Uterus (tissue), 4 donors: ENCODE measurements at places on chromosomes 2 and 18. TPM values are rescaled to one million over a fixed set of nuclear protein-coding genes. Genes with fewer than 3 reads are reported as not detected.

The AKAIN1 gene
- not detected for total RNA-seq

The EVX2 gene
- total RNA-seq, result 0.28 TPM

The PRR30 gene
- not detected for total RNA-seq

The CPLX4 gene
- not detected for total RNA-seq

- no peak overlapping the region for H3K27ac ChIP-seq
- H3K4me3 ChIP-seq, result no peak overlapping the region
- H3K36me3 ChIP-seq, result no peaks in the 10 kb centered on the region
- H3K4me1 ChIP-seq, result no peaks in the 10 kb centered on the region
- no peaks in the 10 kb centered on the region for H3K27me3 ChIP-seq
Measured at GRCh38 chr2:75055142-75055819, 96.8 kb downstream of the POLE4 start.

GRCh38 chr2:126831234-126832005 is 67.3 kb upstream of the TEX51 start:
- H3K4me3 ChIP-seq, result no peak overlapping the region
- no peaks in the 10 kb centered on the region for H3K36me3 ChIP-seq
- no peak for DNase-seq
- H3K4me1 ChIP-seq, result no peaks in the 10 kb centered on the region
- H3K27me3 ChIP-seq, result no peaks in the 10 kb centered on the region

DNA sequence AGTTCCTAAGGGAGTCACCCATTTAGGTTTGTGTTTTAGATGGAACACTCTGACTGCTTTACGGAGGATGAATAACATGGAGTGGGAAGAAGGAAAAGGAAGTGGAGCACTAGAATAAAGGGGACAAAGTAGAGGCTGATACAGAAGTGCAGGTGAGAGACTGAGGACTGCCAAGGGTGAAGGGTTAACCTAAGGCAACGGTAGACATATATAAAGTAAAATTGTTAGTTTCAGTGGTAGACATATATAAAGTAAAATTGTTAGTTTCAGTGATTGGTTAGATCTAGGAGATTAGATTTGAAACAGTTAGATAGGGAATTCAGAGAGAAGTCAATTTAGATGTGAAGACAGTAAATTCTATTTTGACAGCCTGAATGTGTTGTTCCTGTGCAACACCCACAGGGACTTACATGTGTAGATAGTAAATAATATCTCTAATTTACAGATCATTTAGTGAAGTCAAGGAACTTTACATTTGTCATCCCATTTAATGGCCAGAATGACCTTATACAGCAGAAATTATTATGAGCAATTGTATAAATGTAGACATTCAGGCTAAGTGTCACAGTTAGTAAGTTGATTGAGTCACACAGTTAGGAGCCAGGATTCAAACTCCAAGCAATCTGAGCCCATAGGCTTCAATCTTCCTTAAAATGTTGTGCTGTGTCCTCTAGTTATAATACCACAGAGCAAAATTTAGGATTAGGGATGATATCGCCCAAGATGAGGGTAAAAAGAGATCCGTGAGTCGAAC is 270.8 kb upstream of the UBE2E3 start:
- DNase-seq, result no peak
- H3K4me1 ChIP-seq, result no peaks in the 10 kb centered on the region
- H3K27me3 ChIP-seq, result no peaks in the 10 kb centered on the region
- H3K27ac ChIP-seq, result no peak overlapping the region

GRCh38 chr2:103119352-103119751 is 357.5 kb downstream of the TMEM182 start:
- H3K27me3 ChIP-seq, result no peaks in the 10 kb centered on the region
- no peak overlapping the region for H3K27ac ChIP-seq
- H3K4me1 ChIP-seq, result no peaks in the 10 kb centered on the region
- no peak for DNase-seq
- H3K4me3 ChIP-seq, result no peak overlapping the region

DNA sequence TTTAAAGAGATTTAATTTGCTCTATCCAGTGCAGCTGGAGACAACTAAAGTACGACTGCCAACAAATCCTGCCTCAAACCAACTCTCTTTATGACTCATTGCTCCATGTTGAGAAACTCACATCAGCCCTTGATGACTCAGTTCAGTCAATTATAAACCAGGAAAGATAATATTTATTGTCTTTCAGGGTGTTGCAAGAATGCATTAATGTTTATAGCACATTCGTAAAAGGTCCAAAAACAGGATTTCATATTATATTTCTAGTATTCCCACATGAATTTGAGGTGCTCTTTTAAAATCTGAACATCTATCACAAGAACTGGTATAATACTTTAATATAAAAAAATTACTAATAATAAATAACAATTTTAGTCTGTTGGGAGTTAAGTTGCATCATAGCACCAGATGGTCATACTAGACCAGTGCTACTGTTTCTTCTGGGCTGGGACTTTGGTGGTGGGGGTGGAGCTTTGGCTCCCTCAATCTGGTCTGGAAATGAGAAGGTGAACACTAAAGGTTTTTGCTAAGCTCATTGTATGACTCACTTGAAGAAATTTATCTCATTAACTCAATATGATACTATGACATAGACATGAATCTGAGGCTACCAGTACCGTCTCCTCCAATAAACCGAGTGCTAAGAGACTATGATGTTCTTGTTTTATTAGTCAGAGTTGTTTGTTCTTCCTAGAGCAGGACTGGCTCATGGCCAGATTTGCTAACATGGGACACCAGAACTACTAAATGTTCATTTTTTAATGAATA is 26.6 kb upstream of the MAP3K20 start:
- H3K27ac ChIP-seq, result peak overlapping the region; percentile 79
- DNase-seq, result peak; percentile 90
- H3K36me3 ChIP-seq, result no peaks in the 10 kb centered on the region

DNA sequence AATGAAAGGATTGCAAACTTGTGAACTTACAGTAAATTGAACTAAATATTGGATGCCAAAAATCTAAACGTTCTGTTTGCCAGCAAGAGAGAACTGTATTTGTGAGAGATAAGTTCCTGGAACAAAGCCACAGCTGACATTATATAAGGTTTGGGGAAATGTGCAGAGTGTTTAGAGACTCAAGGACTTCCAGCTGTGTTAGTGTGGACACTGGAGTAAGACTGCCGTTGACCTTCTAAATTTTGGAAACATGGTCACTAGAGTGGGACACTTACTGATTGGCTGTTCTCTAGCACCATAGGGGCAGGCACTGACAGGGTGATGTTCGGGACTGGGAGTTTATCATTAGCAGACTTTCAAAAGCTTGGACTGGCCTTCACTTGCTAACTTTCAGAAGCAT is 40.5 kb downstream of the SCN9A start:
- H3K27ac ChIP-seq, result no peak overlapping the region
- no peak overlapping the region for H3K4me3 ChIP-seq
- no peaks in the 10 kb centered on the region for H3K27me3 ChIP-seq
- no peak for DNase-seq
- no peaks in the 10 kb centered on the region for H3K36me3 ChIP-seq

DNA sequence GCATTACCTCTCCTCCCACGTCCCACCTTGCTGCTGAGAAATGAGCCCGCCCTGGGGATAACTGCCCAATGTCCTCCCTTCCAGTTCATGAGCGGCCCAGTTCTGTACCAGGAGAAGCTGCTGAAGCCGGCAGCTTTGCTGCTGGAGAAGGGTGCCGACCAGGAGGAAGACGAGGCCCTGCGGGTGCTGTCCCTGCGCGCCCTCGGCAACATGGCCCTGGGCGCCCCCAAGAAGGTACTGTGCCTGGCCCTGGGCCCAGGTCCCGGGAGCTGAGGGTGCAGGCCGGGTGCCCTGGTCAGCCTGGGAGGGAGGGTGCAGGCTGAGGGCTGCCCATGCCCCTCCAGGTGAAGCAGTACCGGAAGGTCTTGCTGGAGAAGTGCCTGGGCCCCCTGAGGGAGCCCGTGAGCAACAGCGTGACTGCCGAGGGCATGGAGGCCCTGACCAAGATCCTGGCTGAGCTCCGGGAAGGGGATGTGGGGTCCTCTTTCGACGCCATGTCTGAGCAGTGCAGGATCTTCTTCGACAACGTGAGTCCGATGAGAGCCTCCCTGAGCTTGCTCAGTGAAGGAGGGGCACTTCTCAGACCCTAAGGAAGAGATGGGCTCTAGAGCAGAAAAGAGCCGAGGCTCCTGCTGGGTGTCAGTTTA is 25.7 kb downstream of the HJURP start:
- H3K27me3 ChIP-seq, result no peaks in the 10 kb centered on the region
- DNase-seq, result no peak
- H3K36me3 ChIP-seq, result no peaks in the 10 kb centered on the region
- no peak overlapping the region for H3K4me3 ChIP-seq

- H3K27ac ChIP-seq, result no peak overlapping the region
- H3K4me3 ChIP-seq, result no peak overlapping the region
- H3K27me3 ChIP-seq, result no peaks in the 10 kb centered on the region
- H3K4me1 ChIP-seq, result no peaks in the 10 kb centered on the region
- no peaks in the 10 kb centered on the region for H3K36me3 ChIP-seq
Measured at GRCh38 chr2:191218292-191218898, 26.8 kb upstream of the MYO1B start.

- no peak overlapping the region for H3K4me3 ChIP-seq
- no peaks in the 10 kb centered on the region for H3K36me3 ChIP-seq
- H3K27me3 ChIP-seq, result no peaks in the 10 kb centered on the region
- no peak for DNase-seq
- no peak overlapping the region for H3K27ac ChIP-seq
Measured at GRCh38 chr2:231988179-231988866, 26.8 kb downstream of the DIS3L2 start.

DNA sequence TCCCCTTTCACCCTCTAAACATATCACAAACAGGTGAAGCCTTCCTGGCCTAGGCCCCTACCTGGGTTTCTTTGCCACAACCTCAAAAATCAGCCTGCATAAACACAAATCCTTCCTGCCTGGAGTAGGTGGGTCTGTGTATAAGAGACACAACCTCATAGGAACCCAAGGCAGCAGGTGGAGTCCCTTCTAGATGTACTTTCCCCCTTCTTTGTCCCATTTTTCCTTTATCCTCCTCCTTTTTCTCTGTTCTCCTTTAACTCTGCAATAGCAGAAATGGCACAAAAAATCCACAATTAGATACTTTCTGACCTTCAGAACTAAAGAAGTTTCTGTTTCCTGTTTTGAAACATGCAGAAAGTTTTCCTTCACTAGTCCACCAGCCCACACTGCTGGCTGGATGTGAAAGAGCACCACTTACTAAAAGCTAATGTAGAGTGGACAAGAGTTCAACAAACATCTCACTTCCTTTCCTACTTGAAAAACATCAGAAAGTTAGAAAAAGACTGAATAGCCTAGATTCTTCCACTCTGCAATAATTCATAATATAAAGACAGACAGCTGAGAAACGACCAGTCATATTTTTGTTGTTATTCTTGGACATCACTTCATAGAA is 11.2 kb downstream of the SLC40A1 start:
- peaks cover 38% of the 10 kb centered on the region for H3K4me1 ChIP-seq
- no peak for DNase-seq
- H3K27ac ChIP-seq, result peak overlapping the region; percentile 91
- no peaks in the 10 kb centered on the region for H3K27me3 ChIP-seq
- no peaks in the 10 kb centered on the region for H3K36me3 ChIP-seq

- no peaks in the 10 kb centered on the region for H3K27me3 ChIP-seq
- no peak for DNase-seq
- no peak overlapping the region for H3K27ac ChIP-seq
- H3K36me3 ChIP-seq, result no peaks in the 10 kb centered on the region
- H3K4me3 ChIP-seq, result no peak overlapping the region
- no peaks in the 10 kb centered on the region for H3K4me1 ChIP-seq
Measured at GRCh38 chr2:27709960-27710575, 46.4 kb downstream of the SLC4A1AP start.

DNA sequence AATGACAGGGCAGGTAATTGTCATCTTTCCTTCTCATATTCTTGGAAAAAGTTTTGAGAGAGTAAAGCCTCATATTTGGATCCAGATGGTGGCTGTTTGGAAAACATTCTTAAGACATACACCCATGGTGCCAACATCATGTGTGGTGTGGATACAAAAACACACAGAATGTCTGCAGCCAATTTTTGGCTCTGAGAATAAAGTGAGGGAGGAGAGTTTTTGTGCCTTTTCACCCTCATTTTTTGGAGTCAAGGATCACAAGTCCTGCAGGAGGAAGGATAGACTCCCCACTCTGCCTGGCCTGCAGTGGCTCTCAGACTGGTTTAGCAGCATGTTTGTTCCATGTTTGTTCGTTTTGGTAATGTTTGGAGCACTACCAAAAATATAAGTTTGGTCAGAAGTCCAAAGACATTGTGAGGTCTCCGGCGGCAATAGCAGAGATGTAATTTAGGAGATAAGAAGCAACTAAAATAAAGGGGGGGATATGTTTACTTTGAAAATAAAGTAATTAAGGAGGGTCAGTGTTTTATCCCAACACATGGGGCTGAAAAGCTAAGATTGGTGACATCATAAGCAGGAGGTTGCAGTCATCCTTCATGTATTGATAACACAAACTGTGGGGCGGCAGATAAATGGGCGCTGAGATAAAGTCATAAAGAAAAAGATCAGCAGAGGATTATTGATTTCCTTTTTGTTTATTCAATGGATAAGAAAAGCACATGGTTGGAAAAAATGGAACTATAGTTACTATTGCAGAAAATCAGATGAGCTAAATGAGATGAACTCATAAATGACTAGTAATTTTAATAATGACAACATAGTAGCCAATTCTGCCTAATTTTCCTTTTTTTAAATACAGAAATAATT is 655 bp downstream of the NOSTRIN start:
- H3K27ac ChIP-seq, result peak overlapping the region; percentile 59
- H3K4me3 ChIP-seq, result peak overlapping the region; percentile 8
- H3K4me1 ChIP-seq, result no peaks in the 10 kb centered on the region
- no peaks in the 10 kb centered on the region for H3K36me3 ChIP-seq
- DNase-seq, result no peak

DNA sequence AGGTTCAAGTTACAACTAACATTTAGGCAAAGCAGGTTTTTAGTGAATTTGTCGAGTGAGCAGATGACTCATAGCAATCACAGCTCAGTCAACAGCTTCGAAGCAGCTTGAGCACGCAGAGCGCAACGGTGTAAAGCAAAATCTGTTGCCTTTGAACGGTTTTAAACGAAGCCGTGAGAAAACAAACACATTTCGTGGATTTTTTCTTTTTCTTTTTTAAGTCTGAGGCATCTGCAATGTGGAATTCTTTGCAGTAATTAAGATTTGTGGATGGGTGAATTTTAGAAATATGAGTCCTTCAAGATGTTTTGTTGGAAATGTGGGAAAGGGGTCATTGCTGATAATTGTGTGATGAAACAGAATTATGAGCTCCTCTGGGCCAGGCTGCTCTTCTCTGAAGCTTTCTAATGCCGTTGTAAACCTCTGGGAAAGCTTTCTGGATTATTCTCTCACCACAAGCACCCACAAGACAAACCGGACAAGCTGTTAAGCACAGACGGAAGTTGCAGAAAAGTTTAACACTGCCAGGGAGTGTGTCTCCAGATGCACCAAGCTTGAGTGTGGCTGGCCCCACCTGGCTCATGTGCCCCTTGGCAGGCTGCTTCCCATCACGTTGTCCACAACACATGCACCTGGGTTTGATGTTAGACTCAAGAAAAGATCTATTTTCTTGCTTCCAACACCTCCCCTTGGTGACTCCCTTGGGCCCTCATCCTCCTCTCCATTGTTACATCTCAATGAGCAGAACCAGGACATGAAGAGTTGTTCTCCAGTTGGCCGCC is 224.7 kb downstream of the ACKR3 start:
- H3K36me3 ChIP-seq, result no peaks in the 10 kb centered on the region
- no peaks in the 10 kb centered on the region for H3K27me3 ChIP-seq
- peak overlapping the region; percentile 11 for H3K27ac ChIP-seq
- H3K4me3 ChIP-seq, result no peak overlapping the region
- no peaks in the 10 kb centered on the region for H3K4me1 ChIP-seq
- no peak for DNase-seq

GRCh38 chr2:158138255-158138654 is 36.6 kb downstream of the UPP2 start:
- no peaks in the 10 kb centered on the region for H3K4me1 ChIP-seq
- no peaks in the 10 kb centered on the region for H3K27me3 ChIP-seq
- H3K4me3 ChIP-seq, result no peak overlapping the region
- no peak for DNase-seq
- no peaks in the 10 kb centered on the region for H3K36me3 ChIP-seq
